GM12864 (cell line): ENCODE measurements at places on chromosomes 7 and 10.

GRCh38 chr7:5343884-5344283 is 61.1 kb downstream of the SLC29A4 start:
- DNase-seq: no peak

DNA sequence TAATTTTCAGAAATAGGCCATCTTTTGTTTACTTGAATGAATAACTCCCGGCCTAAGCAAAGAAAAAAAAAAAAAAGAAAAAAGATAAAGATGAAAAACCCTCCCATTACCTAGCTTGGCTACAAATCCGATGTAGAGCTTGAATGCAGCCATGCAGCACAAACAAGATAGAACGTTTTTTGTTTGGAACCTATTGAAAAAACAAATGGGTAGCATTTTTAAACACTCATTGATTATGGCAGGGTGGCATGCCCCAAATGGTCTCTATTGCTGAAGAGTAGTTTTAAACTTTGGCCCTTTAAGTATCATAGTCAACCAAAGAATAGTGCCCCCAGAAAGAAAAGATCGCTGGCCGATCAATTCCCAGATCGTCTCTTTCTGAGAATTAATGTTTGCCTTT is 84.4 kb downstream of the VTI1A start:
- no peak for DNase-seq

- no peak for DNase-seq
Observed at GRCh38 chr10:87752566-87752965, 65.5 kb downstream of the ATAD1 start.

- DNase-seq: no peak
Observed at GRCh38 chr7:150648353-150649079, 16.3 kb upstream of the GIMAP6 start.

DNA sequence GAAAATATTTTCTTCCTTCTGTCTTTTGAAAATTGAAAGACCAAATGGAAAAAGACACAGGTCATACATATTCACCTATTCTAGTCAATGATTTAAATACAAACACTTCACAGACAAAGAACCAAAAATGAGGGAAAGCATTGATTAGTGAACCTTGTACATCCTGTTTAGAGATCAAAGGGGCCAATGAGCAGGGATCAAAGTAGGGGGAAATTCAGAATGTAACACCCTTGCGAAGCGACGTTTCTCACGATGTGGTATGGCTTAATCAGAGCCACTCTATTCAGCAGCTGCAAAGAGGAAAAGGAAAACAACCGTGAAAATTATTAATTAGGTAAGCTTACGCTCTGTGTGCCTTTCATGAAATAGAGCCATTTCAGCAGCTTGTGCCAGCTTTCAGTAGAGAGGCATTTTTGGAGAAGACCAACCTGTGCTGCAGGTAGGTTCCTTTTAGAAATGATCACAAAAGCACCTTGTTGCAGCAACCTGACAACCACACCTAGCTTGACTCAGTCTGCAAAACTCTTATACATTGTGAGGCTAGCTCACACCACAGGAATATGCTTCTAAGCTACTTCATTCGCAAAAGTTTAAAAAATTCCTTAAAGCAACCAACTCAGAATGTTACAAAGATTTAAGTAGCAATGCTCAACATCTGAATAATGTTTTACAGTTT is 78.0 kb downstream of the DKK1 start:
- DNase-seq: no peak

- DNase-seq: no peak
Observed at GRCh38 chr7:8143151-8143874, 118.7 kb downstream of the ICA1 start.

DNA sequence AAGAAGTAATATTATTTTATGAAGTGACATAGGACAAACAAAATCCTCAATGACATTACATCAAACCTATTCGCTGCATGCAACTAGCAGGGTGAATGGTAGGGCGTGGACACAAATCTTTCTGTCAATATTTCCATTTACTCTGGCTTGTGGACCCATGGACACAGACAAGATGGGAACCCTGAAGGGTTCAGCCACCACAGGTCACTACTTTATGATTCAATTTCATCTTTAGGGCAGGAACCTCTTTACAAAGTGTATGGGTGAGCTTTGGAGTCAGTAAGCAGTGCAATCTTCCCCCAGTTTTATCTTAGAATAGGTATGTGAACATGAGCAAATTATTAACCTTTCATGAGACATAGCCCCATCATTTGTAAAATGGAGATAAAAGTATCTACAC is 982.4 kb upstream of the LRRTM3 start:
- DNase-seq: no peak

DNA sequence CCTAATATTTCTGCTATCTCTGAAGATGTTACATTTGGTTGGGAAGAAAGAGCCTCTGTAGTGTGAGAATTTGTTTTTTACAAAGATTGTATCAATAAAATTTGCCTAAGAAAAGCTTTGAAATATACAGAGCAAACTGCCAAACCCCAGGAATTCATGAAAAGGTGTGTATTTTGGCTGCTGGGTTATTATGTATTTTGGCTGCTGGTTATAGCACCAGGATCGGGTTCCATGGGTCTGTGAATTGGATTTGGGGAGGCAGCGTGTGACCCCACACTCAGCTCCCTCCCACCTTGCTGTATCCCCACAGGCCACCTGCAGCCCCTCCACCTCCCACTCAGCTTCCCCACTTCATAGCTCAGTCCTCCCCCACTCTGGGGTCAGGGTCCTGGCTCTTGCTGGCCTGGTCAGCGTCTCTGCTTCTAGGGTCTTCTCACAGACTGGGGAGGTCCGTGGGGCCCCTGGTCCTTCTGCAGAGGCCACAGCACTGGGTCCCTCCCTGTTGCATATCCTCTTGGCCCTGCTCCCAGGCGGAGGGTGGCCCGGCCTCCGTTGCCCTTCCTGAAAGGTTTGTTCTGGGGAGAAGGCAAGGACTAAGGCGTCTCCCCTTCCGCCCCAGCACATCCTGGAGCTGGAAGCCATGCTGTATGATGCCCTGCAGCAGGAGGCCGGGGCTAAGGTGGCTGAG is 24.0 kb upstream of the DPYSL4 start:
- DNase-seq: no peak

GRCh38 chr10:10871352-10871751 is 146.3 kb upstream of the CELF2 start:
- DNase-seq: no peak

GRCh38 chr10:69912589-69912988 is 110.9 kb downstream of the COL13A1 start:
- DNase-seq: no peak

- DNase-seq: no peak
Observed at GRCh38 chr7:26854876-26855855, 9.2 kb downstream of the SKAP2 start.

GRCh38 chr7:64736575-64736974 is 57.7 kb upstream of the ZNF138 start:
- no peak for DNase-seq

DNA sequence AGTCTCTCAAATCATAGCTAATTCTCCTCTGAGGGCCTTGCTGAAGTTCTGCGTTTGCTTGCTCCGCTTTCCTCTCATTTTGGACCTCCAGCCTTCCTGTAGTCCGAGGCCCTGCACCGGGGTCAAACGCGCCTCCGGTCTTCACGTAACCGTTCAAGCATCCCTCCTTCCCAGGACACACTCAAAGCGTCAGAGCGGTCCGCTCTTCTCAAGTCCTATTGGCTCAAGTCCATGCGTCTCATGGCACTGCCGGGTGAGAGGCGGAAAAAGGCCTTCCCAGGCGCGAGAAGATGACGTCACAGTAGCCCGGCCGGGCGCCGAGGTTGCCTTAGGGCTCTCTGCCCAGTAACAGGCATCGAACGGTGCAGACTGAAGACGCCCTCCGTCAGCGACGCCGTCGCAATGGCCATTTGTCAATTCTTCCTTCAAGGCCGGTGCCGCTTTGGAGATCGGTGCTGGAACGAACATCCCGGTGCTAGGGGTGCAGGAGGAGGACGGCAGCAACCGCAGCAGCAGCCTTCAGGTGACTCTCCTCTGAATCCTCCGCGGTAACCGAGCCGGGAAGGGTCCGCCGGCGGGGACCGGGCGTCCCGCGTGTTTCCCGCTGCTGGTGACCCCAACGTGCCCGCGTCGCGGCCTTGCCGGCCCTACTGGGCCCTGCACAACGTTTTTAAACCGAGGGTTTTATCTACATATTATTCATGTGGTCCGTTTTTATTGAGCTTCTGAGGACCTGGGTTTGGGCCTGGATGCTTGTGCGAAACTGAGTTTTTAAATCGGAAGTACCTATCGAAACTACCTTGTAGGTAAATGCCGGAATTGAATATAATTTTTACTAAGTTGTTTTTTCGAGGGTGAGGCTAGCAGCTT is at the start of gene NUP42:
TSS of gene NUP42 (plus strand) at position 365 of the 870 bp plus-strand sequence. CDS start at position 403, 38 bp downstream.
- peak; percentile 98 for DNase-seq

DNA sequence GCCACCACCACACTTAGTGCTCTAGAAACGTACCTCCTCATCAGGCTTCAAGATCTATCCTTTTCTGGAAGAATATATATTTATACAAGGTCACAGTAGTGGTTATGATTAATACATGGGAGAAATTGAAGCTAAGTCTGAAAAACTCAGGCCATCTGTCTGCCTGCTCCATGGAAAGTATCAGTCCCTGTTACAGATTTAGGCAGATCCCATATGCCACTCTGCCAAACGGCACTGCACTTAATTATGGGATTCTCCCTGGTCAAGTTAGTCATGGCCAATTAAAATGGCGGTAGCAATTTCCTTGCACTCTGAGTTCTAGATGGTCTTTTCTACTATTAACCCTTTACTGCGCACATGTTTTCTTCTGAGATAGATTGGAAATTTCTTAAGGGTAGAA is 740.0 kb downstream of the SUGCT start:
- no peak for DNase-seq
